Activated CD4-positive, alpha-beta T cell treated with anti-CD3 and anti-CD28 coated beads for 1 hour (primary cell): ENCODE measurements at places on chromosomes 4 and X.

DNA sequence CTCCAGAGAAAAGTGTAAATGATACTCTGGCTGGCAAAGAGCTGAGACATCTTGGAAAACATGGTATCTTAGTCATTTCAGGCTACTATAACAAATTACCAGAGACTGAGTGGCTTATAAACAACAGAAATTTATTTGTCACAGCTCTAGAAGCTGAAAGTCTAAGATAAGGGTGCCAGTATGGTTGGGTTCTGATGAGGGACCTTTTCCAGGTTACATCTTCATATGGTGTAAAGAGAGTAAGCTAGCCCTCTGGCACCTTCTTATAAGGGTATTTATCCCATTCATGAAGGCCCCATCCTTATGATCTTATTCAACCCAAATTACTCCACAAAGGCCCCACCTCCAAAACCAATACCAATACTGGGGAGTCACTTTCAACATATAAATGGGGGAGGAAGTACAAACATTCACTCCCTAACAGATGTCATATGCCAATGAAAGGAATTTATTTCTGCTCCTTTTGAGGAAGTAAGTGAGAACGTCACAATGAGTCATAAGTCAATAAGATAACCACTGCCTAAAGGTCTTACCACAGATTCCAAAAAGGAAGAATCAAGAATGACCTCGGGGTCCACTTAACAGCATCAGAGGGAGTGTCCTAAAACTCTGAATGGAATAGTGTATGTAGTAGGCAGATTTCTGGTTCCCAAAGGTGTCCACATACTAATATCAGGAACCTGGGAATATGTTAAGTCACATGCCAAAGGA lies 246.6 kb downstream of the OPHN1 start:
- no peak for DNase-seq

DNA sequence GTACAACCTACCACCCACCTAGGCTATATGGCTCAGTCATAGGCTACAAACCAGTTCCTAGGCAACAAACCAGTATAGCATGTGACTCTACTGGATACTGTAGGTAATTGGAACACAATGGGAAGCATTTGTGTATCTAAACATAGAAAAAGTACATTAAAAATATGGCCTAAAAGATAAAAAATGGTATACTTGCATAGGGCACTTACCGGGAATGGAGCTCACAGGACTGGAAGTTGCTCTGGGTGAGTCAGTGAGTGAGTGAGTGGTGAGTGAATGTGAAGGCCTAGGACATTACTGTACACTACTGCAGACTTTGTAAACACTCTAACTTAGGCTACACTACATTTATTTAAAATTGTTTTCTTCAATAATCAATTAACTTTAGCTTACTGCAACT lies 139.2 kb upstream of the RBPJ start:
- DNase-seq: no peak

DNA sequence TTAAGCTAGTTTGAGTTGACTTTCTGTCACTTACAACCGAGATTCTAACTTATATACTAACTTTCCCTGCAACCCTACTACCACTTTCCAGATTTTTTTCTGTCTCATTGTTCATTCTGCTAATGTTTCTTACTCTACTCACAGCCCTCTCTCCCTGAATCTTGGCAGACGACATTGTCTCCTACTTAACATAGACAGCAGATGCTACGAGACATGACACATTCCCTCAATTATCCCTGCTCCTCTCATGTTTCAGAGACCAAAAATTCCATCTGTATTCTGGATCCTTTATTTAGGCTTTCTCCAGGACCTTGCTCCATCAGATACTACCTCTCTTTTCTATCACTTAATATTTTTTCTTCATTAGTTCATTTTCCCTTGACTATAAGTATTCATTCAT lies 379.1 kb upstream of the TEX13C start:
- no peak for DNase-seq

DNA sequence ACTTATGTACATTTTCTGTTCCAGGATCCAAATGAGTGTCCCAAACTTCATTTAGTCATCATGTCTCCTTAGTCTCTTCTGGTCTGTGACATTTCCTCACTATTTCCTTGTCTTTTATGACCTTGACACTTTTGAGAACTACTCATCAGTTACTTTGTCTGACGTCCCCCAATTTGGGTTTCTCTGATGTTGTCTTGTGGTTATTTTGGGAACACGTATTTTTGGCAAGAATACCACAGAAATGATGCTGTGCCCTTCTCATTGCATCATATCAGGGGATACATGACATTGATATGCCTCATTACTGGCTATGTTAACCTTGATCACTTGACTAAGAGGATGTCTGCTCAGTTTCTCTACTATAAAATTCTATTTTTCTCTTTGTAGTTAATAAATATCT lies 308.8 kb downstream of the ZNF674 start:
- DNase-seq: no peak

DNA sequence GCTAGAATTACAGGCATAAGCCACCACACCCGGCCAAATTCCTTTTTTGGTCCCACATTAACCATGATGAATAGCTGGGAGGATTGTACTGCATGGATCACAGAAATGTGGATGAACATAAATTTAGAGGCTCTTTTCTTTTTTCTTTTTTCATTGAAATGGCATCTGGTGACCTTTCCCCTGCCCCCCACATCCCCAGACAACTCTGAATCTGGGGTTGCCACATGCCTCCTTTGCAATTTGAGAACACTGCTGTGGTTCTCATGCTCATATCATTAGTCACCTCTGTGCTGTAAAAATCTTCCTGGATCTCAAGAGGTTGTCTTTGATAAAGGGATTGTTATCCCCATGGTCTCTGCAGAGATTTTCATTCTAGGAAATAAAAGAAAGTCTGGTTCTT lies 22.8 kb upstream of the FMR1NB start:
- no peak for DNase-seq

DNA sequence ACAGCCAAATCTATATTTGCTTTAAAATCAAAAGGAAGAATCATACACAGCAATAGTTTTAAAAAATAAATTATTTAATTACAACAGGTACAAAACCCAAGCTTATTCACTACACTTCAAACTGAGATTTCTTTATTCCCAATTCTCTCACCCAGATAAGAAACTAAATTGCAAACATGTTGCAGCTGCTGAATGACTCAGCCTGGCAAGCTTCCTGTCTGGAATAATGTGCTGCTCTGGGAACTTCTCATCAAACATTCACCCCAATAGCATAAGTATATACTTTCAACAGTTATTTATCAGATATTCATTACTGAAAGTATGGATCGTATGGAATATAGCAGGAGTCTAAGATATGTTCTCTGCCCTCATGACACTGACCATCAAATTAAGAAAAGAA lies 43.0 kb upstream of the GABRA2 start:
- DNase-seq: no peak

DNA sequence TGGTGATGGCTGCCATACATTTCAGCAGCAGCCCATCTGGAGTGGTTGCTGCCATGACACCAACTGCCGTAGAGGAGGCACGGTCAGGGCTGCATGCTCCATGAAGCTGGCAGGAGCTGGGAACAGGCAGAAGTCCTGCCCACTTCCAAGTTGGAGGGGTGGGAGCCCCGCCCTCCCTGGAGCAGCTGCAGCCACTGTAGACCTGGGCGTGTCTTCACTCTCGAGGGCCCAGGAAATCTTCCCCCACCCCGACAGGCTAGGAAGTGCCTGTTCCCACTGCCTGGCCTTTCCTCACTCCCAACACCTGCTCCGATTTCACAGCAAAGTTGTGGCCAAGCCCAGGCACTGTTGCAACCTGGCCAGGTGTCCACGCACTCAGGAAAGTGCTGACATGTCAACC lies 42.3 kb downstream of the NALF2 start:
- no peak for DNase-seq

DNA sequence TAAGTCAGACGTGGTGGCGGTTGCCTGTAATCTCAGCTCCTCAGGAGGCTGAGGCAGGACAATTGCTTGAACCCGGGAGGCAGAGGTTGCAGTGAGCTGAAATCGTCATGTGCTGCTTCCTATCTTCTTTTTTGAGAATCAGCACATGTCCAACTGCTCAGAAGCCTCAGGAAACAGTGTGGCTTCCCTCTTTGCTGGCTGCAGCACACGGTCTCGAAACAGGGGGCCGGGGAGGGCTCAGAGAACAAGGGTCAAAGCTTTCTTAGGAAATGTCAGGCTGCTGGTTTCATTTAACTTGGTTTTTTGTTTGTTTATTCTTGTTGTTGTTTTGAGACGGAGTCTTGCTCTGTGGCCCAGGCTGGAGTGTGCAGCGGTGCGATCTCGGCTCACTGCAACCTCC lies 31.3 kb downstream of the CRLF2 start:
- DNase-seq: no peak

GRCh38 chrX:79592259-79592658 lies 225.1 kb upstream of the ITM2A start:
- DNase-seq: no peak

DNA sequence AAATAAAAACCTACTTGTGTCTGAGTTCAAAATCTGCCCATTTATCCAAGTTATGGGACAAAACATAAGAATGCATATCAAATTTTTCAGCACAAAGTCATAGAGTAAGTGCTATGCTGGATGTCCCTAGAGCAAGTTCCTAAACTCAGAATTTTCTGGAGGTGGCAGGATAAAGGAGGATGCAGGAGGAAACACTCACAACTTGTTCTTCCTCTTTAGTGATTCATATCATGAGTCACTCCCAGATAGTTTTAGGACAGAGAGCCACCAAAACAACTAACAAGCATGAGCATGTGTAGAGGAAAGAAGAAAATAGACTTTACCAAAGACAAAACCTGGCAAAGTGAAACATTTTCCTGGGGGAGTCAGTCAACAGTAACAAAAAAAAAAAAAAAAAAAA lies 302.7 kb downstream of the KCTD8 start:
- DNase-seq: no peak

DNA sequence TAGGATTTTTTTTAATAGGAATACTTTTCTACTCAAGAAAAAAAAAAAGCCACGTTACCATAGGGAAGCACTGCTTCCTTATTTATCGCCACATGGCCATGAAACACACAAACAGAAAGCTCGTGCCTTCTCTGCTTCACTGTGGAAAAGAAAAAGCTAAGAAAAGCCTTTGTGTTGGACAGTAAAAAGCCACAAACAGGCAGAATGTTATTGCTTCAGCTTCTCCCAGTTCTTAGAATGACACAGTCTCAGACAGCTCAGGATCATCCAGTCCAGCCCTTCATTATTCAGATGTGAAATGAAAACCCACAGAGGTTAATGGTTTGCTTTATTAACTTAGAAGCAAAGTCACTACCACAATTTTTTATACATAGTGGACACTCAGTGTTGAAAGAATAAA lies 181.6 kb upstream of the NOCT start:
- DNase-seq: no peak

DNA sequence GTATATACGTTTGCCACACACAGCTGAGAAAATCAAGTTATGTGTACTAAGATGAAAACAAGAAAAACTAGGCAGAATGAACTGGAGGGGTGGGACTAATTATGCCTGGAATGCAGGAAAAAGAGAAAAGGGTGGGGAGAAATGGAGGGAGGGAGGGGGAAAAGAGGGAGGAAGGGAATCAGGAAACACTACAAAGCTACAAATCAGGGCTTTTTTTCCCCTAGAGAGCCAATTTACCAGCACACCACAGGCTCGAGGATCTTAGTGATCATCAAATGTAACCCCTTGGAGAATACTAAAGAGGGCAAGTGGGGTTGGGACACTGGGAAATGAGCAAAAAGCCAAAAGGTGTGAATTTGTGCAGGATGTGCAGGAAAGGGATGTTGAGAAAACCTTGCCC lies 451.9 kb downstream of the SMARCA1 start:
- DNase-seq: no peak

DNA sequence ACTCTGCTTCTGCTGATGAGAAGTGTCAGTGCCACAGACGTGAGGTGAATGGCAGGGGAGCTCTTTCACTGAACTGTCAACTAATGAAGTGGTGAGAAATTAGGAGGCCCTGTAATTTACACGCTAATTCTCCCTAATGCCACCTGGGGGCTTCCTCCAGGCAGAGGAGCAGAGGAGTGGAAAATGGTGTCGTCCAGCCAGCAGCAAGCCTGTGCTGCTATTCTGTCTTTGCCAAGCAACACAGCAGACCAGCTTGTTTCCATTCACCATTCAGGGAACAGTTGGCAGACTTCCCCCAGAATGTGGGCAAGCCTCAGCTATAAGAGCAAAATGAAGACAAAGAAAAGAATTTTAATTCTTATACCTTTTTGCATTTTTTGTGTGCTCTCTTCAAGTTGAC lies 245.2 kb upstream of the TET2 start:
- no peak for DNase-seq

- DNase-seq: no peak
Observed at GRCh38 chr4:34372815-34373214, 1871.5 kb downstream of the ARAP2 start.

GRCh38 chr4:1321486-1321885 lies 25.5 kb upstream of the UVSSA start:
- DNase-seq: no peak

GRCh38 chr4:161856711-161857326 lies 307.0 kb downstream of the FSTL5 start:
- no peak for DNase-seq

DNA sequence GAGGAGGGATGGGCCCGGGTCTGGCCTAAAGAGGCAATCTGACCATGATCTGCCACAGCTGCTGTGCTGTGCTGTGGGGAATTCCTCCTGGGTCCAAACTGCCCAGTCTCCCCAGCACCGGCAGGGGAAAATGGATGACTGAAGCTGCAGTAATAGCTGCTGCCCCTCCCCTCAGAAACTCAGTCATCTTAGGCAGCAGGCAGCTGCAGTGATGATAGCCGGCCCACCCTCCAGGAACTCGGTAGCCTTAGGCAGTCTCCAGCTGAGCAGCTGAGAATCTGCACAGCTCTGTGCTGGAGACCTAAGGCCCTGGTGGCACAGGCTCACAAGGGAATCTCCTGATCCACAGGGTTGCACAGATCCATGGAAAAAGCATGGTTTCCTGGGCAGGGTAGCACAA lies 113.4 kb upstream of the USP38 start:
- DNase-seq: no peak

DNA sequence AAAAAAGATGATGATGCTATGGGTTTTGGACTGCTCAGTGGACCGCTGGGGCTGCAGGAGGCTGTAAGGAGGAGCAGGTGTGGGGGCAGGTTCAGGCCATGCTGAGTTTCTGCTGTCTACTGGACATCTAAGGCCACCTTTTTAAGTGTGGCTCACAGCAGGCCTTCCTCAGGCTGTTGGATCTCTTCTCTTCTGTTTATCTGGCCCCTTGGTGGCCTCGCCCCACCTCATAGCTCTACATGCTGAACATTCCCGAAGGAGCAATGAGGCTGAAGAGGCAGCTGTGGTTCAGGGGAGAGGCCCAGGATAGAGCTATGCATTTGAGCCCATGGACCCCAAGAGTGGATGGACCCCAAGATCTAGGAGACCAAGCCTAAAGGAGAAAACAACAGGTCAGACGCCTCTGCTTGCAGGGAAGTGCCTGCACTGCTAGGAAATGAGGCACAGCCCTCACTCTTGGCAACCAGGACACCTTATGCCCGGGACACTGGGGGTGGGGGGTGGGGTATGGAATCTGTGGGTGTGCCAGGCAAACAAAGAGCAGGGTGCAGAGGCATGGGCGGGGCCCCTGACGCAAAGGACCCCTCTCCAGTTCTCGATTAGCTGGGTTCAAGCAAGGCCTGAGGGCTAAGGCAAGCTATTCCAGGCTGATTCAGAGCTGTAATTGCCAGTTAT lies 168.9 kb downstream of the BCOR start:
- DNase-seq: no peak

- no peak for DNase-seq
Observed at GRCh38 chr4:16027114-16027513, 56.7 kb downstream of the PROM1 start.
